ENCODE measurements at places on chromosomes 5 and 9. TPM values are rescaled to one million over a fixed set of nuclear protein-coding genes. Genes with fewer than 3 reads are reported as not detected.

- no peaks in the 10 kb centered on the region for H3K36me3 ChIP-seq
- H3K4me1 ChIP-seq, result no peaks in the 10 kb centered on the region
- DNase-seq, result no peak
- H3K4me3 ChIP-seq, result no peak overlapping the region
- H3K27ac ChIP-seq, result no peak overlapping the region
Observed at GRCh38 chr5:41365369-41365768, 145.0 kb downstream of the PLCXD3 start.

GRCh38 chr5:50667023-50667652 is 701 bp downstream of the PARP8 start:
- peak overlapping the region; percentile 58 for H3K4me3 ChIP-seq
- H3K27ac ChIP-seq, result peak overlapping the region; percentile 66

The CFAP157 gene
- total RNA-seq, result 40.6 TPM

DNA sequence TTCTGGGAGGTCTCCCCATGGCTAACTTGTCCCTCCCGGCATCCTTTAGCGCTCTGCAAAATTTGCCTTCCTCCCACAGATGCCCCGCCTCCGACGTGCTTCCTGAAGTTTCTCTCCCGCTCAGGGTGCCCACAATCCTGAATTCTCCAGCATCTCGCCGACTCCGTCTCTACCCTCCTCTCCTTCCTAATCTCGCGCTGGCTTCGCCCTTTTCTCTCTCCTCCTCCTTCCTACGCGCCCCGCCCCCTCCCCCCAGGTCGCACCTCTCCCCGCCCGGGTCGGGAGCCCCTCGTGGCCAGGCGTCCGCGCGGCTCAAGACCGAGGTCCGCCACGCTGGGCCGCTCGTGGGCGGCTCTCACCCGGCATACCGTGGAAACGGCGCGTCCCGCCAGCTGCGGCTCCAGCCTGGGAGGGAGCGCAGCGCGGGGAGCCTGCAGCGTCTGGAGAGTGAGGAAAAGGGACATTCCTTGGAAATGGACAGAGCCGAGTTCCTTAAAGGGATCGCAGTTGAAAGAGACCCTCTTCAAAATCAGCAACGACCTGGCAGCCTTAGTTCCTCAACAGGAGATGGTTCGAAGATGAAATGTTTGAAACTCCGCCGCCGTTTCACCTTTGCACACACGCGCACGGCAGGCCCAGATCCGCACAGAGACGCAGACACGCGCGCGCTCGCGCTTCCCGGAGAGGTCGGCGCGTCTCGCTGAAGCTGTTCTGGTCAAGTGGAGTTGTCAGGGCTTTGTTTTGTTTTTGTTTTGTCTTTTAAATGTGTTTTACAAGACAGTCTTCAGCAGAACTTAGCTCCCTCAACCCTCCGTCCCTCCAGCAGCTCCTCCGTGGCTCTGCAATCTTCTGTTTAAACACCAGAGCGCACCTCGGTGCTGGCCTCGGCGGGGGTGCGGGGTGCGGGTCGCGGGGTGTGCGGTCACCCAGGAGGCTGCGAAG is 5.0 kb upstream of the IRX2 start:
- DNase-seq, result peak; percentile 50
- H3K27me3 ChIP-seq, result peaks cover 65% of the 10 kb centered on the region
- H3K36me3 ChIP-seq, result no peaks in the 10 kb centered on the region
- peaks cover 18% of the 10 kb centered on the region for H3K4me1 ChIP-seq

DNA sequence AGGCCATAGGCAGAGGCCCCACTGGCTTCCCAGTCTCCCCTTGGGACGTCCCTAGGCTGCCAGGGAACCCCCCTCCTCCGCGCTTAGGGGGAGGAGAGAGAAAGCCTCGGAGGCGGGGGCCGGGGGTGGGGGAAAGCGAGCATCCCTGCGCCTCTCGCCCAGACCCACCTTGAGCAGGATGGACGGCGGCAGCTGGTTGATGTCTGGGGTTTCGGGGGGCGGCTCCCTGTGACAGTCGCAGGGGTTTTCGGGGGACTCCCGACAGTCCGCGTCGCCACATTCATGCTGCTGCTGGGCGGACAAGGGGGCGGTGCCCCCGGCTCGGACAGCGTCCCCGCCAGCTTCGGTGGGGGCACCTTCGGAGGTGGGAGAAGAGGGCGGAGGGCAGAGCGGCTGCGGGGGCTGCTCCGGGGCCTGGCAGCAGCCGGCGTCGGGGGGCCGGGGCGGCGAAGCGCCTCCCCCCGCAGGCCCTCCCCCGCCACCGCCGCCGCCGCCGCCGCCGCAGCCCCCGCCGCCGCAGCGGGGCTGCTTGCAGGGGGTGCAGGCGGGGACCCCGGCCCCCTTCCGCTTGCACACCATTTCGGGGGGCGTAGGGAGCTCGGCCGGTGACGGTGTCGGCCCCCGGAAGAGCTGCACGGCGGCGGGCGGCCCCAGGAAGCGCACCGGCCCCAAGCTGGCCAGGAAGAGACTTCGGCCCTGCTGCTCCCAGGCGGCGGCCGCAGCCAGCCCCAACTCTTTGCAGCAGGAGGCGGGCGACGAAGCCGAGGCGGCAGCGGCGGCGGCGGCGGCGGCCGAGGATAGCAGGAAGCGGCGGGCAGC is 1.2 kb downstream of the FBXL17 start:
- peak; percentile 81 for DNase-seq
- H3K27ac ChIP-seq, result peak overlapping the region; percentile 99

- H3K27me3 ChIP-seq, result no peaks in the 10 kb centered on the region
- no peaks in the 10 kb centered on the region for H3K4me1 ChIP-seq
- no peaks in the 10 kb centered on the region for H3K36me3 ChIP-seq
- no peak for DNase-seq
Observed at GRCh38 chr5:131068076-131068475, 97.0 kb downstream of the HINT1 start.

The LMNB1 gene
- 13.1 TPM for total RNA-seq

The CACFD1 gene
- total RNA-seq, result 40.5 TPM

GRCh38 chr5:42349163-42349562 is 74.1 kb upstream of the GHR start:
- H3K4me3 ChIP-seq, result no peak overlapping the region
- H3K27me3 ChIP-seq, result no peaks in the 10 kb centered on the region
- no peaks in the 10 kb centered on the region for H3K36me3 ChIP-seq
- DNase-seq, result no peak

- H3K36me3 ChIP-seq, result peaks cover 23% of the 10 kb centered on the region
- no peaks in the 10 kb centered on the region for H3K4me1 ChIP-seq
- DNase-seq, result no peak
- H3K27me3 ChIP-seq, result no peaks in the 10 kb centered on the region
Observed at GRCh38 chr9:137721899-137722298, 103.1 kb downstream of the EHMT1 start.
